Adrenal gland (tissue), 19 donors: ENCODE measurements at places on chromosomes 1 and 21. TPM values are rescaled to one million over a fixed set of nuclear protein-coding genes. Genes with fewer than 3 reads are reported as not detected.

CLCC1 gene
- total RNA-seq, result 29.2 TPM

NTNG1 gene
- total RNA-seq, result 4.3 TPM

OPTC gene
- not detected for total RNA-seq

UBL4B gene
- not detected for total RNA-seq

DNA sequence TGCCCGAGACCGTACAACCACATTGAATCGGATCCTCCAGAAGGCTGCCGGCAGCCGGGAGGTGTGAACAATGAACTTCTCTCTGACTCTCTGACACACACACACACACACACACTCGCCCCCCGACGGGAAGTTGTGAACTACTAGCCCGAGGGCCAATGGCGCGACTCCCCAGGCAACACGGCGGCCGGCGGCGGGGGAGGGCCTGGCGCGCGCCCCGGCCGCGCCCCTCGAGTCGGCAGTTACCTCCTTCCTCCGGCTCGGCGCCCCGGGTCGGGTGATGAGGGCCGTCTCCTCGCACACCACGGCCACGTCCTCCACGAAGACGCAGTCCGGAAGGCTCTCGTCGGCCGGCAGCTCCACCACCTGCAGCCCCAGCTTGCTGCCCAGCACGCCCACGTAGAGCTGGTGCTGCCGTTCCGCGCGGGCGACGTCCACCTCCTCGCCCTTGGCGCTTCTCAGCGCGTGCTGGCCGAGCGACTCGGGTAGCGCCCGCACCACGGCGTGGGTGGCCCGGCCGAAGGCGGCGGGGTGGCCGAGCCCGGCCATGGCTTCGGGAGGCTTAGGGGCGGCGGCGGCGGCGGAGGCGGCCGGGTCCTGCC is 361 bp downstream of the DDAH1 start:
- DNase-seq, result peak; percentile 57

DNA sequence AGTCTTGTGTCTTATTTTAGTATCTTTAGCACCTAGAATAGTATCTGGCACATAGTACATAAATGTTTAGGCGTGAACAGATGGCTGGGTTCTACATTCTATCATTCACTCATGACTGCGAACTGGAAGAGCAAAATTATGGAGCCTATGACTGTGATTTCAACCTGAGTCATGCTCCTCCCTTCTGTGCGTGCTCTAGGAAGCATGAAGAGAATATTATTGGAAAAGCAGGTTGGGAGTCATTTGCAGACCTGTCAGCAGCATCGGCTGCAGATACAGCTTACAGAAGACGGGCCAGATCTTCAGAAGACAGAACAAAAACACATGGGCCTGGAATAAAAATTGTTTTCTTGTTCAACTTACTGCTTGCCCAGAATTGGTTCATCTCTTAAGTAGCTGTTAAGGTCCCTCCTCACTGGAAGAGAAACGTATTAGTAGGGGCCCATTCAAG is 344.0 kb upstream of the USP24 start:
- no peak for DNase-seq

GRCh38 chr1:62232871-62233278 is 38.2 kb downstream of the L1TD1 start:
- no peak for DNase-seq

DNA sequence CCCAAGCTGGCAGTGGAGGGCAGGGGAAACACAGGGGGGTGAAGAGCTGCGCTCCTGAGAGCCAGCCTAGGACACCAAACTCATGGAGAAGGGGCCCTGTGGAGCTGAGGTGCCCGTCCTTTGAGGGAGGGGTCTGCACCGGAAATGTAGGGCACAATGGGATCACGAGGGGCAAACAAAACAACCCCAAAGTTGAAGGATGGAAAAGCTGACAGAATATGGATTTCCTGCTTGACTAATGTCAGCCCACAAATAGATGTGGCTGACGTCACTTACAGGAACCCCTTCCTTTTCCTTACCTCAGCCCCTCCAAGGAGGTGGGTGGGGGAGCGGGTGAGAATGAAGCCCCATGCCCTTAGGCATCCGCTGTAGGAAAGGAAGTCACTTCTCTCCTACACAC is 110.9 kb downstream of the KCNN3 start:
- DNase-seq, result no peak

DNA sequence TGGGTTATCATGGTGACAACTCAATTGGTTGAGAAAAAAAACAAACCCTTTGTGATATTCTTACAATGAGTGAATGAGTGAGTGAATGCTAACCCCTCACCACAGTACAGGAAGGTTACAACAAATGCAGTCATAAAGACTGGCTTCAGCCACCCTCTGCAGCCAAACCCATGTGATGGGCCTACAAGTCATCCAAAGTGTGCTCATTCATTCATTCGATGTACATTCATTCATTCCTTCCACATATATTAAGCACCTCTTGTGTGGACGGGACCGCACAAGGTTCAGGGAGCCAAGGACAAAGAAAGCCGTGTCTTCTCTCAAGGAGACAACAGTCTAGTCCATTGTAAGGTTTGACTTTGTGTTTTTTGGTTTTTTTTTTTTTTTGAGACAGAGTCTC is 49.4 kb downstream of the WDR4 start:
- DNase-seq, result no peak

GRCh38 chr1:155051777-155052398 is 772 bp downstream of the ADAM15 start:
- DNase-seq, result peak; percentile 59

DNA sequence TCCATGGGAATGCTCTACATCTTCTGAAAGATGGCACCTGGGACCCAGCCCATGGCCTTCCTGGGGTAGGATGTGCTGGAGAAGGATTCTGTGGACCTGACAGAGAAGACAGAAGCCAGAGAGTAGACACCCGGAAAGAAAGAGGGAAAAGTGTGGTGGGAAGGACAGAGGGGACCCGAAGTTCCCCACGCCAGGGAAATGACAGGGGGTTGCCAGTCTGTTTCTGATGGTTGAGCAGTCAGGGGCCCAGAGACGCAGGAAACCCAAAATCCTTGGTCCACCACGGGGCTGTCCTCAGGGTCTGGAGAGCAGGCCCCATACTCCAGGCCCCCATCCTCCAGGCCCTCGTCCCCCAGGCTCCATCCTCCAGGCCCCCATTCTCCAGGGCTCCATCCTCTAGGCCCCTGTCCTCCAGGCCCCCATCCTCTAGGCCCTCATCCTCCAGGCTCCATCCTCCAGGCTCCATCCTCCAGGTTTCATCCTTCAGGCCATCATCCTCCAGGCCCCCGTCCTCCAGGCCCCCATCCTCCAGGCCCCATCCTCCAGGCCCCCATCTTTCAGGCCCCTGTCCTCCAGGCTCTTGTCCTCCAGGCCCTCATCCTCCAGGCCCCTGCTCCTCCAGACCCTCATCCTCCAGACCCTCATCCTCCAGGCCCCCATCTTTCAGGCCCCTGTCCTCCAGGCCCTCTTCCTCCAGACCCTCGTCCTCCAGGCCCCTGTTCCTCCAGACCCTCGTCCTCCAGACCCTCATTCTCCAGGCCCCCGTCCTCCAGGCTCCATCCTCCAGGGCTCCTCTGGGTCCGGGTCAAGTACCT is 1.0 kb upstream of the TFF2 start:
- DNase-seq, result no peak

GRCh38 chr1:65890201-65890843 is 97.6 kb downstream of the PDE4B start:
- no peak for DNase-seq

DNA sequence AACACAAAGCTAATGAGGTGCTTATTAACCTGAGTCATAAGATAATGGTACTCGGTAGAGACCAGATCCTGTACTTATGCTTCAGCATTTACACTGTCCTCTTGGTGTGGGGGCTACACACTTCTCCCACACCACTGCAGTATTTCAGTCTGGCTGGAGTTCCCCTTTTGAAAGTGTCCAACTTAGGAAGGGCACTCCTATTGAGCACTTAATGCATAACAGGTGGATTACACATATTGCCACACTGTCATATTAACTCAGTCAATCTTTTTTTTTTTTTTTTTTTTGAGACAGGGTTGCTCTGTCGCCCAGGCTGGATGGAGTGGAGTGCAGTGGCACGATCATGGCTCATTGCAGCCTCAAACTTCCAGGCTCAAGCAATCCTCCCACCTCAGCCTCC is 1.5 kb downstream of the GPATCH4 start:
- DNase-seq, result no peak

DNA sequence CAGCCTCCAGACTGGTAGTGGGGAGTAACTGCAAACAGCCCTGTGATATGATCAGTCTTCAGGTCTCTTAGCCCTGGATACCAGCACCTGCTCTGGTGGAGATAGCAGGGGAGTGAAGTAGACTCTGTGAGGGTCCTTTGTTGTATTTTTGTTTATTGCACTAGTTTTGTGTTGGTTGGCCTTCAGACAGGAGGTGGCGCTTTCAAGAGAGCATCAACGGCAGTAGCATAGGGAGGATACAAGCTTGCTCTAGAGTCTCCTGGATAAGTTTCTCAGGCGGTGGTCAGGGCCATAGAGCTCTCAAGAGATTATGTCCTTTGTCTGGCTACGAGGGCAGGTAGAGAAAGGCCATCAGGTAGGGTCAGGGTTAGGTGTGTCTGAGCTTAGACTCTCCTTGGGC is 116.4 kb downstream of the USH2A start:
- no peak for DNase-seq

GRCh38 chr1:224554620-224555259 is 61.4 kb upstream of the CNIH3 start:
- no peak for DNase-seq

DNA sequence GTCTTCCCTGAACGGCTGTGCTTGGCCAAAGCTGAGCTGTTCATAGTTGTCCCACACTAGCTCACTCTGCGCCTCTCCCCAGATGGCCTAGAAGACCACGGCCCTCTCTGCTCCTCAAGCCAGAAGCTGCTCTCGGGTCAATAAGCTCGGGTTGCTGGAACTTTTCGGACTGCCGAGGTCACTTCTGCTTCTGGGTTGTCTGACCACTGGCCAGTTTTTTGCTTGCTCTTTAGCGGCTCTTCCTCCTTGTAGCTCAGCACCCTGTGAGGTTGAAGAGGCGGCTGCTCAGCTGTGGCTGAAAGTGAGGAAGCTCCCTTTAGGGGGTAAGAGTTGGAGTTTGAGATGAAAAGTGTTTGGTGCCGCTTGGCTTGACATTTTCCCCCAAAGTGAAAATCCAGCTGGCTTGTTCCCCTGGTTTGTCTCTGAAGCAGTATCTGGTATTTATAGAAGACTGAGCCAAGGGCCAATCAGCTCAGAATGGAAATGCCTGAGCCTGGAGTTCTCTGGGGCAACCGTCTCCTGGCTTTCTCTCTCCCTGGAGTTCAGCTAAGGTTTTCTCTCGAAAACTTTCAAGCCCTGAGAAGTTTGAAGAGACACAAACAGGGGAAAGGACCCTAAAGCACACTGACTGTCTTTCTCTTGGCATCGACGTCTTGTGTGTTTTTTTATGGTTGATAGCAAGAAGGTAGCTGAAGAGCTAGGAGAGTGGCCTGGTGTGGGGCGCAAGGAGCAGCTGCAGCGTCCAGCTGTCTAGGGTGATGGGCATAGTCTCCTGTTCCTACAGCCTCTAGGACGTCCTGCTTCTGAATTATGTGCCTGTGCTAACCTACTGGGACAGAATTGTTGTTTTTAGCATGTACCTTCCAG is 72.0 kb downstream of the SYT6 start:
- peak; percentile 32 for DNase-seq

GRCh38 chr1:151371370-151372057 is 991 bp downstream of the SELENBP1 start:
- DNase-seq, result peak; percentile 79

- DNase-seq, result no peak
These were observed 8.2 kb downstream of the AMPD2 start for GRCh38 chr1:109627692-109628399.

- no peak for DNase-seq
These were observed 90.2 kb downstream of the PBX1 start for GRCh38 chr1:164649146-164649545.

DNA sequence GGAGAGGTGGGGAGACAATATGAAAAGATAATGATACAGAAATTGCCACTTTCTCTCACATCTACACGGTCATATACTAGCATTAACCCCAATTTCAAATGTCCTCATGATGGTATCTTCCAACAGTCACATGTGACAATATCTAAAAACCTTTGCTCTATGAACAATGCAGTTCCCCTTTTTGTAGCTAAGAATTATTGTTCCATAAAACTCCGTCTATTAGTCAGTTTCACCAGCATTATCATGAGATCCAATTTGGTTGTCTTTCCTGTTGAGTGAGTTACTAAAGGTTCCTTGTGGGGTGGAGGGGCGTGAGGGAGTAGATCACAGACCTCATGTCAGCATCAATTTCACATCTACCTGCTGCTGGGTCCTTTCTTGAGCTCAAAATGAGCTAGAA is 1.7 kb downstream of the TIAM1 start:
- DNase-seq, result no peak

GRCh38 chr21:45459171-45460010 is 54.4 kb downstream of the COL18A1 start:
- no peak for DNase-seq

GRCh38 chr1:54865238-54866073 is 21.5 kb downstream of the DHCR24 start:
- DNase-seq, result peak; percentile 37

DNA sequence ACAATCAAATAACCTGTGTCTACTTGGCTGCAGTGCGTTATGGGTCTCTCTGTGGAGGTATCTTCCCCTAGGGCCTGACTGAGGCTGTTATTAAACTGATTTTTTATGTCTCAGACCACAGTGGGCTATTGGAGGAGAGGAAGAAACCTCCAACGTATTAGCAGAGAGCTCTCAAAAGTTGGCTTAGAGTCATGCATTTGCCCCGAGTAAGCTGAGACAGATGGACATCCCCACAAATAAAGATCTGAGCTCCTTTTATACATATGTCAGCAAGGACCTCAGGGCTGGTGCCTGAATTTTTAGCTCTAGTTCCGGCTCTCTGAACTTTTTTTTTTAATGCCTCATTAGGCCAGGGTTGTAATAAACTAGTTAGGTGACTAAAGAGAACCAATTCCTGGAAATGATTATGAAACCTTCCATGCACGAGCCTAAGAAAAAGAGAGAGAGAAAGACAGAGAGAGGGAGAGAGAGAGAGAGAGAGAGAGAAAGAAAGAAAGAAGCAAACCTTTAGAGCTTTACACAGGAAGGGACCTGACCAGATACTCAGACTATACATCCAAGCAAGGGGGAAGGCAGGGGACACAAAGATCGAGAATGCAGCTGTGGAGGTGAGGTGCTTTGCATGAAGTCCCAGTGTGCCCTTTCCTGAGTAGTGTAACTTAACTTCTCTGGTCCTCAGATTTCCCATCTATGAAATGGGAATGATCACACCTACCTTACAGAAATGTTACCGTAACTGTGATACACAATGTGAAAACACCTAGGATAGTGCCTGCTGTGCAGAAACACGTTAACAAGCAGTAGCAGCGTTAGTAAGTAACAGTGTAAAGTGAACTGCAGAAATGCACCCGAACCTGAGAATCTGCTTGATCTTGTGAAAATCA is 8.4 kb upstream of the PIGR start:
- no peak for DNase-seq

DNA sequence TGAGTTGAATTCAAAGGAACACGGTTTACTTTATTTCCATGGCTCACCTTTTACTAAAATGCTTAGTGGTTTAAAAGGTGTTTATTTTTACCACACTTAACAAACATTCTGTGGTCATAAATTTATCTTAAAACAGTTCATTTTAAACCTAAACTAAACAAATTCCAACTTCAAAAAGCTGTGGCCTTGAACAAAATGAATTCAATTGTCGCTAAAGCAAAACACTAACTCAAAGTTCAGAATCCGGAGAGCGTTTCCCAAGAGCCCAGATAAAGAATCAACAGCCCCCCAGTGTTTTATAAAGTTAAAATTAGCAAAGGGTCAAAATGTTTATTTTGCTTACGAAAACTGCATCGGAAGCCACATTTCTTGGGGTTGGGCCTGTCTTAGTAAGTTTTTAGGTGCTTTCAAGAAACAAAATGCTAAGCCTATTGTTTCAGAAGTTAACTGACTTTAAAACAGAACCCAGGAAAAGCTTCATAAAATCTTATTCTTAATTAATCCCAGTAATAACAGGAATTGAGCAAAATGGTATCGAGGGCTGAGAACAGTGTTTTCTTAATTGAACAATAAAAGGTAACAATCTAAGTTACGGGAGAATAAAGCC is 1.3 kb downstream of the PUM1 start:
- no peak for DNase-seq
